Activated CD4-positive, alpha-beta memory T cell treated with anti-CD3 and anti-CD28 coated beads for 36 hours (primary cell): ENCODE measurements at places on chromosomes 2 and 18.

DNA sequence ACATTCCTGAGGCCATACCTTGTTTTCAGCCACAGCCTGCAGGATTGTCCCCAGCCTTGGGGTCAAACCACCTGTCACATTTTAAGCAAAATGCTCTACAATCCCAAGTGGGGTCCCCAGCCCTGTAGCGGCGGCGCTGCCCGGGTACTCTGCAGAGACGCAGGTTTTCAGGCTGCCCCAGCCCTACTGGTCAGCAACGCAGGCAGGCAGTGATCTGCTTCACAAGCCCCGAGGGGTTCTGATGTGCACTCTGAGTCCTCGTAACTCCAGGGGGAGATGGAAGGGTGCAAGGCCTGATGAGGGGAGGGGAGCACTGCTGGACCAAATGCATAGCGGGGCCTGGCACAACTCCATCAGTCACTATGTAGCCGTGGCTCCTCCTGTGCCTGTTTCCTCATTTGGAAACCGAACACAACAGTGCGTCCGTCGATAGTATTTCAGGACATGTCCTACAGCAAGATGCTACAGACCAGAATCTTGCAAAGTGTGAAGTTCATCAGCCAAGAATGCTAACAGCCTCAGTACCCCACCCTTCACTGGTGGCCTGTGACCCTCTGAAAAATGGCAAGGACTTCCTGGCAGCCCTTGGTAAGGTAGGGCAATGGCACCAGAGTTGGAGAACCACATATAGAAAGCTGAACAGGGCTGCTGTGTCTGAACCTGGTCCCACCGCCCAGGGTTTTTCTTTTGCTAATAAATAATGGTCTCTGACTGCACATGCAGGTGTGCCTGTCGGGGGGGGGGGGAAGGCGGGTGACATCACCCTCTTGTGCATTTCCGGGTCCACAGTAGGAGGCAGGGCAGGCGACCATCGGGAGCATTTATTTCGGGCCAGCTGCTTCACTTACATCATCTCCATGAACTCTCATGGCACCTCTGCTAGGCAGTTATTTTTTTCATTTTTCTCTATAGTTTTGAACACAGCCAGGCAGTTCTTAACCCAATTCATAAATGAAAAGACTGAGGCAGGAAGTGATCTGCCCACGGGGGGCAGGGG lies 50.6 kb upstream of the TFCP2L1 start:
- no peak for DNase-seq

DNA sequence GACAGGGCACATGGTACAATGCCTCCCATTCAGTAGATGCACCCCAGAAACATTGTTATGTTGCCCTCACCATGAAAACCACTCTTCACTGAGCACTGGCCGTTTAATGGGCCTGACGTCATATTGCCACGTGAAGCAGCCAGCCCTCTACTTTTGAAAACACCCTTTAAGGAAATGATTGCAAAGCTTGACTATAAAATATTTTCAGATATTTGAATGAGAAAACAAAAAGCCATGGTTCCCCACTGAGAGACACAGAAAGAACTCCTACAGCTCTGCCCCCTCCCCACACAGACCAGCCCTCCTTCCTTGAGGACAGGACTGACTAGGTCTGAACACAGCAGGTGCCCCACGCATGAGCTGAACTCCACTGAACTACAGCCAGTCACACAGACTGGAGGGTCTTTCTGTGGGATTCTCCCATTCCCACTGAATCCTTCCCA lies 349.1 kb downstream of the ANAPC1 start:
- peak; percentile 34 for DNase-seq

DNA sequence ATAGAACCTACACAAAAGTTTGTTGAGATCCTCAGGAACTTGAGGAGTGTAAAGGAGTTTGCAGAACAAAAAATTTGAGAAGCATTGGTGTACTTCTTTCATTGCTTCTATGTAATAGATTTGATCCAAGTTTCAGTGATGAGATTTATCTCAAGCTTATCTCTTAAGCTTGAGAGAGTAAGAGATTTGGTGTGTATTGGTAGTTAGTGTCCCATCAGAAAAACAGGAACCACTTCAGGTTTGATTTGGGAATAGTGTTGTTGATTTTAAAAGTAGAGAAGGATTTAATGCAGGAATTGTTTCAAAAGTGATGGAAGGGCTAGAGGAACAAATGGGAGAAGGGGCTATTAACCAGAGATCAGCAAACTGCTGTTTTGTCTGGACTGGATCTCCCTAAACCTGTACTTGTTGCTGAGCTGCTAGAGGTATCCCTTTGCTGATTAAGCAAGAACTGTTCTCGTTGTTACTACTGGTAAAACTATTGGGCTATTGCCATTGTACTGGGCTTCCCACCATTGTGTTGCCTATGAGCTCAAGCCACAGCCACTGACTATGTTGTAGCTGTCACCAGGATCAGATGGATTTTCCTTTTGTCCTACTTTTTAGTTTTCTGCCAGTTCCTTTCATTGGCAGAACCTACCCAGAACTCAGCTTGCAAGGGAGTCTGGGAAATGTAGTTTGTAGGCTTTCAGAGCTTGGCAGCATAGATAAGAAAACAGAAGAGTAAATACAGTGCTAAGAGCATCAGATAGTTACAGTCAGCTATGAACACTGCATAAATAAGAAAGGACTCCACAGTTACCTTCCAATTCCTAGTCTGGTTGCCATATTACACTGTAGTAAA lies 39.3 kb downstream of the RAB10 start:
- no peak for DNase-seq

DNA sequence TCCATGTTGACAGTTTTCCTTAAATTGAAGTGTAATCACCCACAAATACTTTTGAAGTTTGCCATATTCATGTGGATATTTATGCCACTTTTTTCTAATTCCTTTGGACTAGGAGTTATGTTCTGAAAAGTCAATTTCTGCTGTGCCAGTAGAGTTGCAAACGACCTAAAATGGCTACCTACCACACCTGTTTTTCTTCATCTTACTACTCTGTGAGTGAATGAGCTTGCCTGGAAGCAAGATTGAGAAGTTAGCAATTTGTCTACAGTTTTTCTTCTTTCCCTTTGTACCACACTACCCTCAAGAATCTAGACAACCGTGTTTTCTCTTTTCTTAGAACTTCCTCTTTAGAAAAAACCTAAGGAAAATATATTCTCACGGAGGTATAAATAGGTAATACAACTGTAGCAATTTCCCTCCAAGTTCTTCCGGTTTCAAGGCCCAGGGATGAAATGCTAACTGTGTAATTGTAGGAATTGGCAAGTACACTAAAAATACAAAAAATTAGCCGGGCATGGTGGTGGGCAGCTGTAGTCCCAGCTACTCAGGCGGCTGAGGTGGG lies 7.3 kb upstream of the SLC39A10 start:
- DNase-seq: no peak

DNA sequence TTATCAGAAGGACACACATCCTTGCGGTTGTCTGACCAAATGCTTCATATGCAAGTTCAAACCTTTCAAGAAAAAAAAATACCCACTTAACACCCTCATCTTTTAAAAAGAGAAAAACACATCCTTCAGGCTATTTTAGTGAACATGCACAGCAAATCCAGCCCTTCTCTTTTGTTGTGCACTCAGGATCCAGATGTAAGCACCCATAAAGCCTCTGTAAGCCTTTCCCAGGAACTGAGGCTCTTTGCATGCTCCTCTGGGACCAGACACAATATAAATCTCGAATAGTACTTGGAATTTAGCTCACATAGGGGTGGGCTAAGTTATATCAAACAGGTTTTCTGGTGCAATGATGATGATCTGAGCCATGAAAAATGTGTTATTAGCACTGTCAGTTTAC lies 308.8 kb upstream of the FAM98A start:
- DNase-seq: no peak

DNA sequence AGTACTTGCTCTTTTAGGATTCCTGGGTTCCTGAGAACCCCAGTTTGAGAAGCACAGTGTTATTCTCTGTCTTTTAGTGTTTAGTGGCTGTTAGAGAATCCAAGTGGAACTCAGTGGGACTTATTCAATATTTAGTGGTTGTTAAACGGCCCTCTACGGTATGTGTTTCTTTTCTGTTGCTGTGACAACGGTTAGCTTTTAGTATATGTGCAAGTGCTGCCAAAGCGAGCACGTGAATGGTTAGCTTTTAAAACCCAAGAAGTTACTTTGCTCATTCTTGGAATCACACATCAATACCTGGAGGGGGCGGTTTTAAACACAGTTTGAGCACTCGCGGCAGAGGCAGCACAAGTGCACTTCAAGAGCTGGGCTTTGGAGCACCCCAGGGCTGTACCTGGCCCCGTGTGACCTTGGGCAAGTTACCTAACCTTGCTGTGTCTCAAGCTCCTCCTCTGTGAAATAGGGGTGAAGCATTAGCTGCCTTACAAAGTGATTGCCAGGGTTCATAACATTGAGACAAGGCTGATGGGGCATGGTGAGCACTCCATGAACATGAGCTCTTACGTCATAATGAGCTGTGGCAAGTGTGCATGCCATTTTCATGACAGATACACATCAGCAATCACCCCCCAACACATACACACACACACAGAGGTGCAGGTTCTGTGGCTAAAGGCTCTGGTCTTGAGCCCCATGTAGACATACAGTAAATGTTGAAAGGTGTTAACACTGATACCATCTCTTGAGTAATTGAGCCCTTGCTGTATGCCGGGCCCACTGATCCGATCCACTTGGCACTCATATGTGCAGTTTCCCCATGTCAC lies 234.1 kb downstream of the ALPK2 start:
- DNase-seq: no peak

DNA sequence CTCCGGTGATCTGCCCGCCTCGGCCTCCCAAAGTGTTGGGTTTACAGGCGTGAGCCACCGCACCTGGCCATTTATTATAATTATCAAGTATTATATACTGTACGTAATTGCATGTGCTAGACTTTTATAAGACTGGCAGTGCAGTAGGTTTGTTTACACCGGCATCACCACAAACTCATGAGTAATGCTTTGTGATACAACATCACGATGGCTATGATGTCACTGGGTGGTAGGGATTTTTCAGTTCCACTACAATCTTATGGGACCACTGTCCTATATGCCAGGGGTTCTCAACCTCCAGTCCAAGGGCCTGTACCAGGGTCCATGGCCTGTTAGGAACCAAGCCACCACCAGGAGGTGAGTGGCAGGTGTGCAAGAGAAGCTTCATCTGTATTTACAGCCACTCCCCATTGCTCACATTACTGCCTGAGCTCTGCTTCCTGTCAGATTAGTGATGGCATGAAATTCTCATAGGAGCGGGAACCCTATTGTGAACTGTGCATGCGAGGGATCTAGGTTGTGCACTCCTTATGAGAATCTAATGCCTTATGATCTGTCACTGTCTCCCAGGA lies 9.4 kb downstream of the SCYGR4 start:
- DNase-seq: no peak

GRCh38 chr2:68185541-68186164 lies 28.0 kb downstream of the PNO1 start:
- DNase-seq: peak; percentile 71

GRCh38 chr2:238864207-238865014 lies 16.5 kb downstream of the TWIST2 start:
- peak; percentile 76 for DNase-seq

DNA sequence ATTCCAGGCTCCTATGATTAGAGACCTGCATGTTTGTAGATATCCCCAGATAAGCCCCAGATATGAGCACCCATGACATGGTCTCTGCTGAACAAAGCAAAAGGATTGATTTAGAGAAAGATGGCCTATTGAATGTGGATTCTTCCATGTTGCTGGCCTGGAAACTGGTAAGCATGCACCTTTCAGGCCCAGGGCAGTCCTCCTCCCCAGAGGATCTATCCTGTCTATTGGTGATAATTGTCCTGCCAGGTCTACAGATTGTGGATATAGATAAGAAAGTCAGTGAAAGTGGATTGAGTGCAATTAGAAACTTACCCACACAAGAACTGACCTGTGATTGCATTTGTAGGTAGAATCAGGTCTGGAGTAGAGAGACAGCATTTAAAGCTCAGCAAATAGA lies 256.9 kb upstream of the SIX3 start:
- no peak for DNase-seq

DNA sequence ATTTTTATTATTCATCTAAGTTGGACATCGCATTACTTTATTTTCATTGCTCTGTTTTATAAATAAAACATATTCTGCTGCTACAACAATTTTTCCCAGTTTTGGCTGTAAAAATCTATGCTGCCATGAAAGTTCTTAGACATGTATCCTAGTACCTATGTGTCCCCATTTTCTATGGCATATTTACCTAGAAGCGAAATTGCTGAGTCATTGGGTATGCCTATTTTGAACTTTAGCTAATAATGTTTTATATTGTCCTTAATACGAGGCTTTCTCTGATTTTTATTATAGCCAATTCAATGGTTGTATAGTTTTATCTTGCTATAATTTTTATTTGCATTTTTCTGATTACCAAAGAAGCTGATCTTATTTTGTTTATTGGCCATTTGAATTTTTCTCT lies 110.5 kb upstream of the DPP10 start:
- DNase-seq: no peak

GRCh38 chr18:36692371-36692770 lies 136.4 kb downstream of the TPGS2 start:
- DNase-seq: no peak

GRCh38 chr2:88852753-88853402 lies 161.4 kb downstream of the RPIA start:
- DNase-seq: no peak

DNA sequence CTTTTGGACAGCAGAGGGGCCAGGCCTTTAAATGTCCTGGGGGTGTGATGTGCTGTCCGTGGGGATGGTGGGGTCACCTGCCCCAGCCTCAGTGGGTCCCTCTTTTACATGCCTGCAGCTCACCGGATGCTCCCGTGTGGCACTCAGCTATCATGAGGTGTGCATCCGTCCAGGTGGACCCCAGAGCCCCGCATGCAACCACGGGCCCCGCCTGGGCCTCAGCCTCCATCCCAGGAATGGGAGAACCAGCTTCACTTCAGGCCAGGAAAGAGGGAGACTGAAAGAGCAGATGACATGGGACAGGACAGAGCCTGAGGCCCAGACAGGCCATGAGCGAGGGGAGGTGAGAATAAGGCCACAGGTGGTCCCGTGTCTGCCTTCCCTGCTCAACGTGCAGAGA lies 37.5 kb downstream of the RAMP1 start:
- no peak for DNase-seq

DNA sequence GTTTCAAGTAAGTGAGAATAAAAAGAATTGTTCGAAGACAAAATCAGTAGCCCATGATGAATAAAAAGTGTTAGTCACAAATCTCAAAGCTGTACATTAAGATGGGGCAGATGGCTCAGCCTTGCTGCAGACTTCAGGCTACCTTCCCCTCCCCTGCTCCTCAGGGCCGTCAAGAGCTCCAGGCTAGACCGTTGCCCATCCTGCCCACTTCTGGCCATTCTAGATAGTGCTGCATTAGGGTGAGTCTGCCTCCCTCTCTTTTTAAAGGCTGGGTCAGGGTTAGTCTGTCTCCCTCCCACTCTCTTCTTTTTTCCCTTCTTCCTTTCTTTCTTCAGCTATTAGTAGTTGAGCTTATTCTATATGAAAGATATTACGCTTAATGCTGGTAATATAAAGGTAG lies 86.0 kb downstream of the MAPRE2 start:
- DNase-seq: no peak

- DNase-seq: no peak
These were observed 43.4 kb upstream of the LRP1B start for GRCh38 chr2:142174176-142174575.

GRCh38 chr2:8581601-8582041 lies 100.2 kb upstream of the ID2 start:
- DNase-seq: no peak
